Activated CD4-positive, alpha-beta memory T cell treated with anti-CD3 and anti-CD28 coated beads, Interleukin-2, amount 10 ng/mL, durations not matched to agents 7 days and 5 days (primary cell): ENCODE measurements at places on chromosomes 12 and 14.

DNA sequence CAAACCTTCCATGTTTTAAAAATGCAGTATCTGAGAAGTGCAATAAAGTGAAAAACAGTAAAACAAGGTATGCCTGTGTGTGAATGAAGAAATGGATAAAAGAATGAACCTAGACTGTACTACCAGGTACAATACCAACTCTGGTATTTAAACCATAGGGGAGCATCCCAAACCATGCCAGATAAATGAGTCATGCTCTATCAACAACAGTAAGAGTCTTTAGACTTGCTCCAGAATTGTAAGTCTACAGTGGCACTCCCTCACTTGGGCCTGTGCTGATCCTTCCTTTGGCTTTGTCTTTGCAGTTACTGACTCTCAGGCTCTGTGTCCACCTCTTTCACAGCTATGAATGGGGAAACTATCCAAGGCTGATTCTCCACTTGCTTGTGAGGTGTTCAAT, 38.1 kb downstream of the BBS10 start:
- DNase-seq, result no peak

DNA sequence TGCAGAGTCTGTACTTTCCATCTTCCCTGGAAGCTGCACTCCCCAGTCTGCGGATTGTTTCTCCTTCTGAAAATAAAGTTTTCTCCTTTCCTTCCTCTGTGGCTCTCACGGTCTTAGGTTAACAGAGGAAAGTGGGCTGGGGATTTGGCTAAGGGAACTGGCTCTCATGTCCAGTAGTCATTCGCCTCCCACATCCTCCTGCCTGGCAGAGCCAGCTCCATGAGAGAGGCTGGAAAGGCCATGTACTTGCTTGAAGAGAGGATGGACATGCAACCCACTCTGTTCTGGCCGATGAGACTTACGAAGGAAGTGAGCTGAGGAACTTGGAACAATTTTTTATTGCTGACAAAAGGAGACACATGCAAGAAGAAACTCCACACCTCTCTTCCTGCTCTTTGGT, 18.9 kb upstream of the RGS6 start:
- DNase-seq, result no peak

DNA sequence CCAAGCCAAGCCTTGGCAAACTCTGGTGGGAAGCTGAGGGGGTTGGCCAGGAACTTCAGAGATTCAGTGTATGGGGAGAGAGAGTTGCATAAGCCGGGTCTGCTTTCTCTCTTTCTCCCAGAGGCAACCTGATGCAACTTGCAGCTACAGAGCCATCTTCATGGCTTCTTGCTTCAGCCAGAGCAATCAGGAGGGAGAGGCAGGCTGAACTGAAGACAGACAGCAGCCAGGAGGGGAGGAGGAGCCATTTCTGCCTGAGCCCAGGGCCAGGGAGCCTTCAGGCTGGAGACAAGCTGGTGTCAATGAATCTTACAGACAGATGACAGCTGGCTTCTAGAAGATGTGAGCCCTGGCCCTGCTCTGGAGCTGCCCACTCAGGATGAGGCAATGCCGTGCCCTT, 18.7 kb downstream of the NPC2 start:
- DNase-seq, result no peak

DNA sequence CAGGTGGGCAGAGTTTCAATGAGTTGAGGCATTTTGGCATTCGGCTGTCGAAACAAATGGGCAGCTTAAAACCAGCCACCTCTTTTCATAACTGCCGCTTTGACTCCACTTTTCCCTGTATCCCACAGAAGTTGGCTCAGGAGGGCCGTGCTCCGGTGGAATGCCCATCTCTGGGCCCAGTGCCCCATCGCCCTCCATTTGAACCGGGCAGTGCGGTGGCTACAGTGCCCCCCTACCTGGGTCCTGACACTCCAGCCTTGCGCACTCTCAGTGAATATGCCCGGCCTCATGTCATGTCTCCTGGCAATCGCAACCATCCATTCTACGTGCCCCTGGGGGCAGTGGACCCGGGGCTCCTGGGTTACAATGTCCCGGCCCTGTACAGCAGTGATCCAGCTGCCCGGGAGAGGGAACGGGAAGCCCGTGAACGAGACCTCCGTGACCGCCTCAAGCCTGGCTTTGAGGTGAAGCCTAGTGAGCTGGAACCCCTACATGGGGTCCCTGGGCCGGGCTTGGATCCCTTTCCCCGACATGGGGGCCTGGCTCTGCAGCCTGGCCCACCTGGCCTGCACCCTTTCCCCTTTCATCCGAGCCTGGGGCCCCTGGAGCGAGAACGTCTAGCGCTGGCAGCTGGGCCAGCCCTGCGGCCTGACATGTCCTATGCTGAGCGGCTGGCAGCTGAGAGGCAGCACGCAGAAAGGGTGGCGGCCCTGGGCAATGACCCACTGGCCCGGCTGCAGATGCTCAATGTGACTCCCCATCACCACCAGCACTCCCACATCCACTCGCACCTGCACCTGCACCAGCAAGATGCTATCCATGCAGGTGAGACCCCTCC, 5.0 kb upstream of the RNU7-1 start:
- no peak for DNase-seq

GRCh38 chr12:105084251-105085250, at the start of gene ALDH1L2:
TSS of gene ALDH1L2 (minus strand) at chr12:105084458. CDS start at chr12:105084436, 22 bp downstream.
- peak; percentile 71 for DNase-seq

DNA sequence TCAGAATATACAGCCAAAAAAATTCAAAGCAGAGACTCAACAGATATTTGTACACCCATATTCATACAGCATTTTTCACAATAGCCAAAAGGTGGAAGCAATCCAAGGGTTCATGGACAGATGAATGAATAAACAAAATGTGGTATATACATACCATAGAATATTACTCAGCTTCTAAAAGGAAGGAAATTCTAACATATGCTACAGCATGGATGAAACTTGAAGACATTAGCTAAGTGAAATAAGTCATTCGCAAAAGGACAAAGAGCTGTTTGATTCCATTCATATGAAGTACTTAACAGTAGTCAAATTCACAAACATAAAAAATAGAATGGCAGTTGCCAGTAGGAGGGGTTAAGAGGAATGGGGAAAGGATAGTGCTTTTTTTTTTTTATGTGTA, 91.8 kb upstream of the ARID2 start:
- DNase-seq, result no peak

GRCh38 chr12:122452701-122453285, 30.3 kb upstream of the CLIP1 start:
- peak; percentile 23 for DNase-seq

- no peak for DNase-seq
Measured at GRCh38 chr14:97592341-97592980, 795.3 kb downstream of the VRK1 start.

DNA sequence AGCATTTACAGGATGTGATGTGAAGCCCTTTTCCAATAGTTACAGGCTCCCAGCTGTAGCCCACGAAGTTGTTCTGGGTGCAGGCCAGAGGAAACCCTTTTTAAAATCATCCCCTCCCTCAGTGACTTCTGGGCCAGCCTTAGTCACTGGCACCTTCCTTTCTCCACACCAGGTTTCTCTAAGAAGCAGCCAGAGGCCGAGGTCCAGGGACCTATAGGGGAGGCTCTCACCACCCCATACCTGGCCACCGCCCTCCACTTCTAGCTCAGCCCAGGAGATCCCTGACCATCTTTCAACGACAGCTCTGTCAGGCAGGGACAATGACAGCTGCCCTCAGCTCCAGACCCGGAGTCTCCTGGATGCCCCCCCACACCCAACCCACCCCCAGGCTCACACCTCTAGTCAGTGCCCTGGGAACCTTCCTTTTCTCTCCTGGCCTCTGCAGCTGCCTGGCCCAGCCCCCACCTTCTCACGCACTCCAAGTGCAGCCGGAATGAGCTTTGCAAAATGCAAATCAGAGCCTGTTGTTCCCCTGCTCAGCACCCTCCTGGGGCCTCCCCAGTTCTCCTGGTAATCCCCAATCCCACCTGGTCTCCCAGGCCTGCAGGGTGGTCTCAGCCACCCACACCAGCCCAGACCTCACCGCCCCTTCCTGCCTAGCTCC, 46.7 kb downstream of the TESC start:
- DNase-seq, result no peak

GRCh38 chr14:44962334-44963043, 499 bp downstream of the TOGARAM1 start:
- DNase-seq, result no peak

GRCh38 chr14:91381801-91382670, 35.6 kb downstream of the CCDC88C start:
- DNase-seq, result no peak
